ENCODE measurements at places on chromosomes 1 and 21. TPM values are rescaled to one million over a fixed set of nuclear protein-coding genes. Genes with fewer than 3 reads are reported as not detected.

DNA sequence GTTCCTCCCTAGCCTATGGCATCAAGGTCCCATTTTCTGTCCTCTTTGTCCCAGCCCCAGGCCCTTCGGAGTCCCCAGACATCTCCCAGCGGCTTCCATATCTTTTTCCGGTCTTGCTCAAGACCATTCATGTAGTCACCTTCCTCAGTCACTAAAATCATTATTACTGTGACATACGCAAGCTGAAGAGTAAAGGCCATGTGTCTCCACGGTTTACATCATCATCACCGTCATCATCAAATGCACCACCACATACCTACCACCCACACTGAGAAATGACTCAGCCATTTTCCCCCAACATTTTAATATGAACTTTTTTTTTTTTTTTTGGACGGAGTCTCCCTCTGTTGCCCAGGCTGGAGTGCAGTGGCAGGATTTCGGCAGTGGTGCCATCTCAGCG is 43.4 kb downstream of the FHAD1 start:
- no peaks in the 10 kb centered on the region for H3K27me3 ChIP-seq

DNA sequence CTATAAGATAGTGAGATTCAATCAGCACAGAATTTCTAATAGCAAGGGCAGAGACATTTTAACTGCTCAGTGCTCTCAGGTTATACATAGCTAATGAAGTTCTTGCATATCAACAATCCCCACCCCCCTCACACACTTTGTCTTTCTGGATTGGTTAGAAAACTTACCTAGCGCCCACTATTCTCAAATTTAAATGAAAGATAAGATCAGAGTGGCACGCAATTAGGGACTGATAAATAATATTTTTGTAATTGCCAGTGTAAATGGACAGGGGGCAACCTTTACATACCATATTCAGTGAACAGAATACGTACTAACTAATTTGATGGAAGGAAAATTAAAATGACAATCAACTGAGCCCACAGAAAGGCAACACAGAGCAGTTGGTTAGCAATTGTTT is 11.7 kb downstream of the SELL start:
- H3K4me1 ChIP-seq, result no peaks in the 10 kb centered on the region
- DNase-seq, result no peak
- no peaks in the 10 kb centered on the region for H3K27me3 ChIP-seq
- no peak overlapping the region for H3K27ac ChIP-seq

DNA sequence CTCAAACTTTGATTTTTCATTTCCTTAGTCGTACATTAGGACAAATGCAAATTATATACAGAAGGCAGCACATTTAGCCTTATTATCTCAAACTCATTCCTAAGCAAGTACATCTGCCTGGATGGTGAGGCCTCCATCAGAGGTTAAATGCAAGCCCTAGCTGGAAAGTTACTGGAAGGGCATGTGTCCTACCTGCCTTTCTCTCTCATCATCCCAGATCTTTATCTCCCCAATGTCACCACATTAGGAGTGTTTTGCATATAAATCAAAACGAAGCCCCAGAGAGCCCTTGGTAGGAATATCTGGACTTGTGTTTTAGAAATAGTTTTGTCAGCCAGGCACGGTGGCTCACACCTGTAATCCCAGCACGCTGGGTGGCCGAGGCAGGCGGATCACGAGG is 35.0 kb downstream of the APP start:
- no peak for DNase-seq
- H3K27ac ChIP-seq, result no peak overlapping the region
- H3K4me3 ChIP-seq, result no peak overlapping the region
- H3K4me1 ChIP-seq, result peaks cover 14% of the 10 kb centered on the region

DNA sequence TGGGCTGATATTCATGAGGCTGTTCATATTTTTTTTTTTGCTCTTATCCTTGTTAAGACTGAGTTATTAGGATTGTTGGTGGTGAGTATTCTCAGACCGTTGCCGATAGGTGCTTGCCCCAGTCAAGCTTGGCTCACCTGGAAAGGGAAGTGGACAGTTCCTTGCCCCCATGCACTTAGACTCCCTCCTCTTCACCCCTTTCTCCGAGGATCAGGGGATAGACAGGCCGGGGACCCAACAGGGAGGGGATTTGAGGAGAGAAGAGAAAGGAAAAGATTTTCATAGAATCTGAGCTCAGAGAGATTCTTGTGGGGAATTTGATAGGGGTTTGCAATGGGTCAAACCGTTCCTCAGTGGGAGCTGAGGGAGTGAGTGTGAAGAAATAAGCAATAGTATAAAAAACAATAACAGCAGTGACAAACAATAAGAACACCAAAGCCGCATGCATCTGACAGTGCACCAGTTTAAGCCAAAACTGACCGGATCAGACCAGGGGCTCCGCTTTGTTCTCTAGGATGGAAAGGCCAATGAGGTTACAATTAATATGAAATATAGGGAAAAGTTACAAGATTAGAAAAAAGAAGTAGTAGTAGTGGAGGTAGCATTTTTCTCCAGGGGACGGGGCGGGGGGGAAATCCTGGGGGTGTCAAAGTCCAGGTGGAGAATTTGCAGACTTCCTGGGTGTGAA is 8.9 kb downstream of the PAX7 start:
- no peak overlapping the region for H3K4me3 ChIP-seq
- no peak for DNase-seq
- H3K36me3 ChIP-seq, result no peaks in the 10 kb centered on the region
- H3K27me3 ChIP-seq, result peaks cover 100% of the 10 kb centered on the region
- H3K4me1 ChIP-seq, result no peaks in the 10 kb centered on the region

Gene CLDN17
- polyA plus RNA-seq, result not detected

Gene S100A8
- not detected for polyA plus RNA-seq

Gene BGLAP
- 0.96 TPM for polyA plus RNA-seq

- H3K27ac ChIP-seq, result peak overlapping the region; percentile 88
- H3K36me3 ChIP-seq, result no peaks in the 10 kb centered on the region
- H3K4me1 ChIP-seq, result peaks cover 35% of the 10 kb centered on the region
- H3K27me3 ChIP-seq, result no peaks in the 10 kb centered on the region
Measured at GRCh38 chr1:201456499-201457309, 12.3 kb downstream of the PHLDA3 start.

DNA sequence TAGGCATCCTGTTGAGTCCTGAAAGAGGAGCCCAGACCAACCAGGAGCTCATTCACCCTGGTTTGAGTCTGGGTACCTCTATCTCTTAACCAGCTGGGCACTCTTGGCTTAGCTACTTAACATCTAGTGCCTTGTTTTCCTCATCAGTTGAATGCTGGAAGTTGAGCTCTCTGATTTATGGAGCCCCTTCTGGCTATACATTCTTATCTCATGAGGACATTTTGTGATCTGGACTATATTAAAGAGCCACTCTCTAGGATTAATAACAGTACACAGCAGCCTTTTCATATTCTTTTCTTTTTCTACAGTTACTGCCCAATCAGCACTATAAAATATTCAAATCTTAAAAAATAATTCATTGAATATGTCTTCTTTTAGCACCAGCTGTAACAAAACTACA is 296.9 kb upstream of the RUNX1 start:
- no peak overlapping the region for H3K27ac ChIP-seq
- H3K36me3 ChIP-seq, result no peaks in the 10 kb centered on the region
- no peaks in the 10 kb centered on the region for H3K4me1 ChIP-seq
- H3K4me3 ChIP-seq, result no peak overlapping the region

- H3K4me1 ChIP-seq, result peaks cover 3% of the 10 kb centered on the region
- no peaks in the 10 kb centered on the region for H3K36me3 ChIP-seq
- H3K4me3 ChIP-seq, result no peak overlapping the region
- DNase-seq, result no peak
- H3K27me3 ChIP-seq, result no peaks in the 10 kb centered on the region
- H3K27ac ChIP-seq, result no peak overlapping the region
Measured at GRCh38 chr1:17207540-17207939, 2.6 kb downstream of the PADI1 start.

Gene LRRC8D
- 15.0 TPM for polyA plus RNA-seq

DNA sequence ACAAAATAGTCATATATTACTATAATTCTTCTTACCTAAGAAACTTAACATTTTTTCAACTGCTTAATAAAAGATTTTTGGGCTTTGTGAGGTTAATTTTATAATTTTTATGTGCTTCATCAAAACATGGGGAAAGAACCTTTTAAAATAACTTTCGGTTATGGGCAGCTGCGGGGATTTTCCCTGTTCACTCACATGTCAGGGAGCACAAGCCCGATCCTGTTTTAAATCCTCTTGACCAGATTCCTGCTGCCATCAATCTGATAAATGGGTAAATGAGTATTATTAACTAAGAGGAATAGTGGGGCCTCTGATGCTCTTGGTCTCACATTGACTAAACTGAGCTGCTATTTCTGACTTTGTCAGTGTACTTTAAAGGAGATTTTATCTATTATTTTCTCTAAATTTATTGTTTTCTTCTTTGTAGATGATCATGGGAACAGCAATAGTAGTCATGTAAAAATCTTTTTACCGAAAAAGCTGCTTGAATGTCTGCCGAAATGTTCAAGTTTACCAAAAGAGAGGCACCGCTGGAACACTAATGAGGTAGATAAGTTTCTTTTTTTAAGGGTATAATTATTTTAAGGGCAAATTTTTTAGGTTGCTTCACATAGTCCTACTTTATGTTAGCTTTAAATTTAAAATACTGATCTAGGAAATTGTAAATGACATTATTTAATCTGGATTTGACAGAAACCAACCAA is 39.6 kb downstream of the CAMTA1 start:
- H3K27ac ChIP-seq, result no peak overlapping the region
- H3K4me1 ChIP-seq, result no peaks in the 10 kb centered on the region
- DNase-seq, result no peak
- H3K36me3 ChIP-seq, result peaks cover 18% of the 10 kb centered on the region

DNA sequence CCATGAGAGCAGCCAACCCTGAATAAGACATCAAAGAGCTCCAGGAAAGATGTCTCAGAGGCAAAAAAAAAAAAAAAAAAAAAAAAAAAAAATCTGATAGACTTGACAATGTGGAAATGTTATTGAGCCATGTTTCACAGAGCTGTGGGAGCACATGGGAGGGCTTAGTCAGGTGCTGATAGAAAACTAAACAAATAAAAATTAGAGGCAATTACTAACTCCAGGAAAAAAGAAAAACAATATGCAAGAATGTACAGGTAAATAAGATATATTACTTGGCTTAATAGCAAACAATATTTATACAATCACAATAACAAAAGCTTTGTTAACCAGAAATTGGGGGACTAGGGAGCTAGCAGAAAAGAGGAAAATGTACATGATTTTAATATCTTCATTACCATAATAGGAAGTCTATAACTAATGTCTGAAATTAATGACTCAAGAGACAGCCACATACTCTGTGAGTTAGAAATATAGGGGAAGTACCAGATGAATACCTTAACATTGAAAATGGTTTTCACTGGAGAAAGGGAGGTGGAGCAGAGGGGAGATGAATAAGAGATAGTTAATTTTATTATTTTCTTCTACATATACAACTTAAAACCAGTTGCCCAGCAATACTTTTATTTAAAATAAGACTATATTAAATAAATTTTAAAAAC is 16.9 kb upstream of the RGS16 start:
- H3K27me3 ChIP-seq, result no peaks in the 10 kb centered on the region
- no peak overlapping the region for H3K27ac ChIP-seq

- DNase-seq, result no peak
- no peak overlapping the region for H3K4me3 ChIP-seq
- H3K36me3 ChIP-seq, result no peaks in the 10 kb centered on the region
Measured at GRCh38 chr1:54803761-54804470, 2.8 kb upstream of the TTC22 start.

GRCh38 chr1:193060938-193061337 is 1.5 kb downstream of the RO60 start:
- H3K4me1 ChIP-seq, result peaks cover 20% of the 10 kb centered on the region
- peak overlapping the region; percentile 99 for H3K4me3 ChIP-seq
- H3K36me3 ChIP-seq, result peaks cover 7% of the 10 kb centered on the region
- peak overlapping the region; percentile 98 for H3K27ac ChIP-seq
- DNase-seq, result peak; percentile 19

GRCh38 chr1:181135815-181136737 is 47.6 kb downstream of the IER5 start:
- peak overlapping the region; percentile 96 for H3K27ac ChIP-seq
- H3K36me3 ChIP-seq, result no peaks in the 10 kb centered on the region
- H3K4me3 ChIP-seq, result no peak overlapping the region
- H3K4me1 ChIP-seq, result peaks cover 35% of the 10 kb centered on the region

GRCh38 chr21:38039841-38040240 is 123.6 kb upstream of the KCNJ6 start:
- H3K27me3 ChIP-seq, result no peaks in the 10 kb centered on the region
- no peak overlapping the region for H3K4me3 ChIP-seq
- H3K27ac ChIP-seq, result no peak overlapping the region
- H3K4me1 ChIP-seq, result no peaks in the 10 kb centered on the region

Gene EDN2
- polyA plus RNA-seq, result 1.7 TPM

Gene S100A14
- polyA plus RNA-seq, result not detected

Gene EPS15
- polyA plus RNA-seq, result 17.0 TPM

GRCh38 chr1:208737161-208737560 is 493.0 kb upstream of the PLXNA2 start:
- no peak overlapping the region for H3K4me3 ChIP-seq
- H3K27ac ChIP-seq, result no peak overlapping the region
- no peaks in the 10 kb centered on the region for H3K36me3 ChIP-seq
- no peaks in the 10 kb centered on the region for H3K27me3 ChIP-seq
- no peaks in the 10 kb centered on the region for H3K4me1 ChIP-seq
- DNase-seq, result no peak

GRCh38 chr1:226979115-226979516 is 39.0 kb downstream of the COQ8A start:
- no peaks in the 10 kb centered on the region for H3K4me1 ChIP-seq
- H3K27ac ChIP-seq, result no peak overlapping the region
- H3K27me3 ChIP-seq, result no peaks in the 10 kb centered on the region
- no peak overlapping the region for H3K4me3 ChIP-seq
- H3K36me3 ChIP-seq, result no peaks in the 10 kb centered on the region

DNA sequence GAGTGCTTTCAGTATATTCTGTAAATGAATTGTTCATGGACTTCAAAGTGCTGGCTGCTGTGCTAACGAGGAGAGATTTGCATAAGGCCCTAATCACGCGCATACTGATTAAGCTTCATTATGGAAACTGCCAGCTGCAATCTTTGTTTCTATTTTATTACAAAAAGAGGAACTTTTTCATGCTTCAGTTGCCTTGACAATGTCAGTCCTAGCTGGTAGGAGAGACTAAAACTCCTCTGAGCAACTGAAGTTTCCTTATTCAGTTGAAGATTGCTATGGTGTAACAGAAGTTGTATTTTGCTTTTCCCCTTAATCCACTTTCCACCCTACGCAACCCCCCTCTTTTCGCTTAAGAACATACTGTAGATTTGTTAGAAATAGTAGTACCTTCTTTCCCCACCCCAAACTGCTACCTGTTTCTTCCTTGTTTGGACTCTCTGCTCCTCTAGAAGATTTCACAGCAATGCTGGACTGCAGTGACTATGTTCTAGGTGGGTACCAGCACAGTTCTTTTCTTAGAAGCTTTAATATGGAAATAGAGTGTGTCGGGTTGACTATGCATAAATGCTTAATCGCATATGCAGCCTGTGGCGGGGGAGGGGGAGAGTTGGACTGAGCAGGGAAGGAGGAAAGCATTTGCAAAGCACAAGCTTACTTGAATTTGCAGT is 108.3 kb downstream of the POU2F1 start:
- H3K27ac ChIP-seq, result no peak overlapping the region
- no peaks in the 10 kb centered on the region for H3K27me3 ChIP-seq
- no peak overlapping the region for H3K4me3 ChIP-seq
- no peak for DNase-seq

Gene LGR6
- polyA plus RNA-seq, result not detected

Measured in SK-N-SH (cell line).